Effector CD4-positive, alpha-beta T cell (primary cell): ENCODE measurements at places on chromosomes 1 and 21.

DNA sequence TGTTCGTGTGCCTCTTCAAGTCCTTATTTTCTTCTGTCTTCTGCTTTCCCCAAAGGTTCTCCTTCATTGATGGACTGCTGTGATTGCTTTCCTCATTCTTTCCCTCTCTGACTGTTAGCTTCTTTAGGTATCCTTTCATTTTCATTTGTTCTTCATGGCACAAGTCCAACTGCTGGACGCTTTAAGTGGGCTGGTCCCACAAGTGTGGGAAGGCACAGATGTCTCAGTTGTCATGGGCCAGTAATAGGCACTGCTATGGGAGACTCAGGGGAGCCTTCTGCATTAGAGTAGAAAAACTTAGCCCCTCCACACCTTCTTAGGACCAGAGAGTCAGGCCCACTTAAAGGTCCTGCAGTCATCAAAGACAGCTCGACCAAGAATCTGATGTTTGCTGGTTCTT is 122.3 kb upstream of the C1orf105 start:
- DNase-seq, result no peak

- DNase-seq, result no peak
These were observed 17.1 kb upstream of the ADGRB2 start for GRCh38 chr1:31781138-31781755.

DNA sequence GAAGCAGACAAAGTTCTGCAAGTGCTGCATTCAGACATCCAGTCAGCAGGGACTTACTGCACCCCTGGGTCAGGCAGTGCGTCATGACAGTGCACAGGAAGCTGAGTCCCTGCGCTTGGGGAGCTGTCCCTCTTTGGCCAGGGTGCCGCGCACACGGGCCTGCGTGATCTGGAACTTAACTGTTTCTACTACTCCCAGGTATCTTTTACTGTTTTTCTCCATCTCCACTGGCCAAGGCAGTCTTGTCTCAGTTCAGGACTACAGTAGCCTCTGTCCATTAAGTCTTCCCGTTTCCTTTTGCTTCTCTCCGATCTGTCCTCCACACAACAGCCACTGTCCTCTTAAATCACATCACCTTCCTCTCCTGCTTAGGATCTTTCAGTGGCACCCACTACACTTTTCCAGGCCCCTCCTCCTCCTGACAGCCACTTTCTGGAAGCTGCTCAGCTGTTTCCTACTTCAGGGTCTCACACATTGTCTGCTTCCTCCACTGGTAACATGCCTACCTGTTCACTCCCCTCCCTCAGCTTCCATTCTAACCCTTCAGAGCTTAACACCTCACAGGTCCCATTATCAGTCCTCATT is 15.9 kb downstream of the ERRFI1 start:
- DNase-seq, result no peak

GRCh38 chr1:58190267-58190988 is 356.1 kb downstream of the OMA1 start:
- DNase-seq, result no peak

- no peak for DNase-seq
These were observed at the start of gene DDR2 for GRCh38 chr1:162632217-162632666. Gene DDR2, plus strand, starts transcription at chr1:162632464. Its CDS starts 86,600 bp downstream, at chr1:162719064.

- DNase-seq, result peak; percentile 31
These were observed 16.2 kb upstream of the TTLL10 start for GRCh38 chr1:1157426-1157913.

DNA sequence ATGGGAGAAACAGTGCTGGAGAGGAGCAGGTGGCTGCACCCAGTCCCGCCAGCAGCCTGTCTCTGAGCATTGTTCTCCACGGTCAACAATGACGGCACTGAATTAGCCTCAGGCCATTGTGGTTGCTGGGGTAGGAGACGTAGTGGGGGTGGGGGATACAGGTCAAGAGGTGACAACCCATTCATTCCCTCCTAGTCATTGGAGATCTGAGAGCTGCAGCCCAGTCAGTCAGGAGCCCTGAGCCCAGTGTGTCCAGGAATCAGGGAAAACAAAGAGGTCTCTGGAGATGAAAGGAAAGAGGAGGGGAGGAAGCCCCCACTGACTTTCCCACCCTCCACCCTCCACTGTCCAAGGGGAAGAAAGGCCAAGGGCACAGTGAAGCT is 15.3 kb downstream of the SMIM12 start:
- no peak for DNase-seq

DNA sequence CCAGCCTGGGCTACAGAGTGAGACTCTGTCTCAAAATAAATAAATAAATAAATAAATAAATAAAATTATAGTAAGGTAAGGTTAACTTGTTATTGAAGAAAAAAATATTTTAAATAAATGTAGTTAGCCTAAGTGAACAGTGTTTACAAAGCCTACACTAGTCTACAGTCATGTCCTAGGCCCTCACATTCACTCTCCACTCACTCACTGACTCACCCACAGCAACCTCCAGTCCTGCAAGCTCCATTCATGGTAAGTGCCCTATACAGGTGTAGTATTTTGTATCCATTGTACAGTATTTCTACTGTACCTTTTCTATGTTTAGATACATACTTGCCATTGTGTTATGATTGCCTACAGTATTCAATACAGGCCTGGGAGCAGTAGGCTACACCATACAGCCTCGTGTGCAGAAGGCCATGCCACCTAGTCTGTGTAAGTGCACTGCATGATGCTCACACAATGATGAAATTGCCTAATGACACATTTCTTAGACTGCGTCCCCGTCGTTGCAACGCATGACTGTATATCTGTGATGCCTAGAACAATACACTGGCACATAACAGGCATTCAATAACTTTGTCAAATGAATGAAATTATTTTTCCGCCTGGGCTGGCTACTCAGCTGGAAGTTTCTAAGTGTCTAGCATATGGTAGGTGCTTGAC is 14.8 kb downstream of the KCNN3 start:
- DNase-seq, result no peak

GRCh38 chr1:230385930-230386329 is 40.2 kb downstream of the PGBD5 start:
- DNase-seq, result no peak

- no peak for DNase-seq
These were observed 54.8 kb upstream of the ID3 start for GRCh38 chr1:23614032-23614660.

GRCh38 chr1:15963363-15963967 is 12.4 kb downstream of the ZBTB17 start:
- no peak for DNase-seq

GRCh38 chr1:112196008-112196588 is 199.9 kb upstream of the CTTNBP2NL start:
- DNase-seq, result no peak

DNA sequence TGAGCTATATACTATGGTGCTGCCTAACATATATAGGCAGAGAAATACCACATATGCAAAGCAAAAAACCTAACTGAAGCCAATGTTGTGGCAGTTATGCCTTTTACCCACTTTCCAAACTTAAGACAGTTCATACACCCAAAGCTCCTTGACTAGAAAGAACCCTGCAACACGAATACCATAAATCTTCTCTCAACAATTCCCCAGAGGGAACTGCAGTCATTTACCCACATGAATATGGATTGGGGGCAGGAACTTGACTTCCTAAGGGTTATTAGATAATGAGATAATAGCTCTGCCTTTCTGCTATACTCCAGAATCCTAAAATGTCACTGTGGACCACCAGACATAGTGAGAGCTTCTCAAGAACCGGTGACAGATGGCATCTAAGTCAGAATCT is 2.9 kb upstream of the ASPM start:
- no peak for DNase-seq

DNA sequence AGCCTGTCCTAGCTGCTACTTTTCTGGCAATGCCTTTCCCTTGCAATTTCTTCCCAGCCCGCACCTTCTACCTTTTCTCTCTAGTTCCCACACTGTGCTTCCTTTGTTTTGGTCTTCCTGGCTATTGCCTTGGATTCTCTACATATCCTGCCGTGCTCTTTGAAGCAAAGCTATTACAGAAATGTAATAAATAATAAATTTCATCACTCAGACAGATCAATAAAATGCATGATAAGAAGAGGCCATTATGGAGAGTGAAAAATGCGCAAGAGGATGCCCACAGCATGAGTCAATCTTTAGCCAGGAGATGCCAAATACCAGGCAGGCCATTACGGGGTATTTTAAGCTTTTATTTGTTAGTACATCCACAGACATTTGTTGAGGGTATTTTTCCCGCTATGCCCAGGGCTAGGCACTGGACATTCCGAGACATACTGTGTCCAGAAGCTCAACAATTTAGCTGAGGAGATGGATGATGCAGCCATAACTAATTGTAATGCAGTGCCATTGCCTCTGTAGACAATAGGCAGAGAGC is 163.6 kb downstream of the ST6GALNAC3 start:
- DNase-seq, result no peak

- DNase-seq, result no peak
These were observed 9.2 kb downstream of the ALDH4A1 start for GRCh38 chr1:18893120-18893519.

DNA sequence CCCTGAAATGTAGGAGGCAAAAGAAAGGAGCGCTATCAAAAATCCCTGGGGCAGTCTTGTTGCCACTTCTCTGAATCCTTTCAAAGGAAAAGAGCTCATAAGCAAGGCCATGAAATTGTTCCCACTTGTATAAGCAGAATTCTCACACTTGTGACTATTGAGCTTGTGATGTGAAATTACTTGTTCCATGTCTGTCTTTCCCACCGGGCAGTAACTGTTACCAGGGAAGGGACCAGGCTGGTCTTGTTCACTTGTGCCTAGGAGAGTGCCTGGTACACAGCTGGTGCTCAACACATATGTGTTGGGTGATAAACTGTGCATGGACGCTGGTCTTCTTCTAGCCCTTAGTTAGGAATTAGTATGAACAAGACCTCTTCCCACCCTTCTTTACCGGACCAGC is 150.6 kb downstream of the CDC7 start:
- no peak for DNase-seq

- no peak for DNase-seq
These were observed 5.8 kb upstream of the IKBKE start for GRCh38 chr1:206464456-206464964.

GRCh38 chr1:206721454-206721853 is 36.7 kb downstream of the MAPKAPK2 start:
- no peak for DNase-seq

GRCh38 chr1:185341196-185341781 is 24.2 kb upstream of the IVNS1ABP start:
- DNase-seq, result no peak

GRCh38 chr1:27331426-27331825 is 9.5 kb downstream of the TMEM222 start:
- DNase-seq, result no peak

DNA sequence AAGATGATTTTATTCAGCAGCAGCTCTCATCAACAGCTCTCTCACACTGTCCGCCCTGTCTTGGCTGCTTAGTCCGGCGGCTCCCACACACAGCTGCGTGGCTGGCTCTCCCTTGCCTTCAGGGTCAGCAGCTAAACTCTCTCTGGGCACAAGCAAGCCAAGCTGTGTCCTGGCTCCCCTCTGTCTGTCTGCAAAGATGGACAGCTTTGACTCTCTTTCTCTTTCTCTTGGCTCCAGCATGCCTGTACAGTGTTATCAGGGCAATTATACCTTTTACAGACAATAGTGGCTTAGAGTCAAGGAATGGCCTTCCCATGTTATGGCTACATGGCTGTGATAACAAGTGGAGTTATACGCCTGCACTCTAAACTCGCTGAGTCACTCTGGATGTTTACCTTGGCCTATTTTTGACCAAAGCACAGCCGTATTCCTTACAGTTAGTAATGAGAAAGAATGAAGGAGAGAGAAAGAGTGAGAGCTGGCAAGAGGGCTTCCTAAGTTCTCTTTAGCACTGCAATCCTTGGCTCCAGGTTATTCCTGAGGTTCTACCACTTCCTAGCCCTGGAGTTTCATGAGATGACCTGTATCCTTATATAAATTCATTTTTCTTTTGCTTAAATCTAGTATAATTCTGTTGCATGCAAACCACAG is 59.9 kb upstream of the ZSWIM5 start:
- no peak for DNase-seq

DNA sequence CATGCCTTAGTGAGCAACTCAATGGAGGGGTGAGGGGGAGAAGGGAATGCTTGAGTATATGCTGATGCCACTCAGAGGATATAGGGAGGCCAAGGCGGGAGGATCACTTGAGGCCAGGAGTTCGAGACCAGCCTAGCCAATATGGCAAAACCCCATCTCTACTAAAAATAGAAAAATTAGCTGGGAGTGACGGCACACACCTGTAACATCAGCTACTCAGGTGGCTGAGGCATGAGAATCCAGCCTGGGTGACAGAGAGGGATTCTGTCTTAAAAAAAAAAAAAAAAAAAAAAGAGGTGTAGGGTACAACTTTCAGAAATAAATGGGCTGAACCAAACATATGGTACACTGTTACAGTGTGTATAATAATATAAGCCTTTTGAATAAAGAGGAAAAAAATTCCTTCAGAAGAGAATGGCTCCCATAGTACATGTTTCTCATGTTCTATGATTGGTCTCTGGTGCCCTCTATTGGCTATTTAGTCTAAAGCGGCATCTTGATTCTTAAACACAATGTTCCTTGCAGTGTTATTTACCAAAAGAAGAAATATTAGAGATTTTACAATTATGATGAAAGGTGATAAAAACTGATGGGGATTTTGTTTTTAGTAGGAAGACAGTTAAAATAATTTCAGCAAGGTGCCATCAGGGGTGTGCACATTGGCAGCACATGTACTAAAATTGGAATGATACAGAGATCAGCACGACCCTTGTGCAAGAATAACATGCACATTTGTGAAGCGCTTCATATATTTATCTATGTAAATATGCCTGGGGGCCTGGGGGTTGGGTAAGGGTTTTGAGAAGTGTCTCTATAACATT is 109.8 kb downstream of the PATJ start:
- peak; percentile 15 for DNase-seq

DNA sequence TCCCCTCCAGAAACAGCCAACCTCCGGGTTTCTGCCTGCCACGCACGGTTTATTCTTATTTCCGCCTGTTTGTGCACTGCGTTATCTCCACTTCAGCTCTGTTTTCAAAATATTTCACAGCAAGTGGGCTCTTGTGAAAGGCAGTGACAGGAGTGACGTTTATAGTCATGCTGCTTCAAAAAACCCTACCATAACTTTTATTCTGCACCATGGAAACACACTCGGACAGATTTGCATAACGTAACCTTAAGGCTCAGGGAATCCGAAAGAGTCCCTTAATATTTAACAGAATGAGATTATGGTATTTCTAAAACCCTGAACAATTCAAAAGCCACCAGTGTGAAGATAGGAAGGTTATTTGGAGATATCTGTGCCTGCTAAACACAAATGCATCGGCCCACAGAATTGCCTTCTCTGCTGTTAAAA is 782 bp upstream of the SDE2 start:
- DNase-seq, result peak; percentile 56

DNA sequence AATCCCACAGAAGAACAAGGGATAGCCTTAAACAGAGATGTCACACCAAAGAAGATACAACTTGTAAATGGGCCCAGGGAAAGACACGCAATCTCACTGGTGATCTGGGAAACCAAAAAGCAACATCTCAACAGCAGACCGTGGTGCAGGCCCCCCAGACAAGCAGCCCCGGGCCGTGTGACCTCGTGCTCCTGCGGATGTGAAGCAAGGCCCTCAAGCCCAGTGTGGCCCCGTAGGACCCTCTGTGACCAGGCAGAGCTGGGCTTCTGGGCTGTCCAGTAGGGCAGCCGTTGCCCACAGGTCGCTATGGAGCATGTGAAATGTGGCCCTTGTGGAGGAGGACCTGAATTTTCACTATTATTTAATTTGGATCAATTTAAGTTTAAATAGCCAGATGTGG is 34.9 kb upstream of the TMEM52 start:
- DNase-seq, result no peak

GRCh38 chr1:179120736-179121135 is 38.9 kb downstream of the TOR3A start:
- no peak for DNase-seq

GRCh38 chr1:107095647-107096046 is 39.2 kb downstream of the PRMT6 start:
- DNase-seq, result no peak

GRCh38 chr1:186753241-186753640 is 73.0 kb upstream of the PTGS2 start:
- DNase-seq, result no peak
